Right lung (tissue), 10 donors: ENCODE measurements at places on chromosomes 4 and X. TPM values are rescaled to one million over a fixed set of nuclear protein-coding genes. Genes with fewer than 3 reads are reported as not detected.

DNA sequence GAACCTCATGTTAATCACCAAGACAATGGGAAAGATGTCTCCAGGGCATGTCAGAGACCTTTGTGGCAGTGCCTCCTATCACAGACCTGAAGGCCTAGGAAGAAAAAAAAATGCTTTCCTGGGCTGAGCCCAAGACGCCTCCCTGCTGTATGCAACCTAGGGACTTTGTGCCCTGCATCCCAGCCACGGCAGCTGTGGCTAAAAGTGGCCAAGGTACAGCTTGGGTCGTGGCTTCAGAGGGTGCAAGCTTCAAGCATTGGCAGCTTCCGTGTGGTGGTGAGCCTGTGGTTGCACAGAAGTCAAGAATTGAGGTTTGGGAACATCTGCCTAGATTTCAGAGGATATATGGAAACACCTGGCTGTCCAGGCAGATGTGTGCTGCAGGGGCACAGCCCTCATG is 40.5 kb downstream of the SPANXN3 start:
- no peak for DNase-seq

- no peak for DNase-seq
Measured at GRCh38 chrX:38315186-38315585, 12.1 kb downstream of the RPGR start.

DNA sequence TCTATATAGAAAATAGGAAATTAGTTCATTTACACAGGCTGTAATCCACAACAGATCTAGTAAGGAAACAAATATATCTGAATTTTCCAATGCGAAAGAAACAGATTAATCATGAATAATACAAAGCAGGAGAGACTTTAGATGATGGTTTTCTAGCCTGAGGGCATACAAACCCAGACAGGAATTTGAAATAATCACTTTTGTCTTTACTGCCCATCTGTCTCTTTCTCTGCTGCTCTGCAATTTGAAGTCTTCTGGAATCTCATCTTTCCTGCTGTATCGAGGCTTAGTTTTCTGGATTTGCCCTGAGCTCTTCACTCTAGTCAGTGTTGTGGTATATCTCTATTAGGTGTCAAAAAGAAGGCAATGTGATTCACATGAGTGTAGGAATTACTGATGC is 711.8 kb upstream of the FAM241A start:
- no peak for DNase-seq

DNA sequence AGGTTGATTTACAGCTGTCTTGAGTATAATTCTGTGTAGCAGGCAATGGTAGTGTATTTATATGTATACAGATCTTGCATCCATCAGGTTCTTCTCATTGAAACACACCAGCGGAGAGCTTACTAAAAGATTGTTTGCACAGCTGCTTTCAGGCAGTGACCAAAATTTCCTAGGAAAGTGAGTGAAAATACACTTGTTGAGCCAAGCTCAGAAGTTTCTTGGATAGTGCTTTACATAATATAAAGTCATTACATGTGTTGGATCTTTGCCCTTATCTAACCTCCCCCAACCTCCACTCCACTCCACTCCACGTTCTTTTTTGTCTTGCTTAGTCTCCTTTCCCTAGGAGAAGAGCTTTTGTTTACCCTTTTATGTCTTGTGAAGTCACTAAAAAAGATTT is 34.1 kb downstream of the CNKSR2 start:
- no peak for DNase-seq

- no peak for DNase-seq
Measured at GRCh38 chr4:176479767-176480166, 160.0 kb downstream of the SPCS3 start.

GRCh38 chr4:128904821-128905220 is 95.3 kb downstream of the JADE1 start:
- no peak for DNase-seq

GRCh38 chr4:2363951-2364653 is 54.3 kb downstream of the ZFYVE28 start:
- DNase-seq = no peak

GRCh38 chrX:24673424-24673823 is 20.3 kb upstream of the POLA1 start:
- DNase-seq = no peak

- no peak for DNase-seq
Measured at GRCh38 chr4:145189981-145190380, 9.6 kb upstream of the OTUD4 start.

DNA sequence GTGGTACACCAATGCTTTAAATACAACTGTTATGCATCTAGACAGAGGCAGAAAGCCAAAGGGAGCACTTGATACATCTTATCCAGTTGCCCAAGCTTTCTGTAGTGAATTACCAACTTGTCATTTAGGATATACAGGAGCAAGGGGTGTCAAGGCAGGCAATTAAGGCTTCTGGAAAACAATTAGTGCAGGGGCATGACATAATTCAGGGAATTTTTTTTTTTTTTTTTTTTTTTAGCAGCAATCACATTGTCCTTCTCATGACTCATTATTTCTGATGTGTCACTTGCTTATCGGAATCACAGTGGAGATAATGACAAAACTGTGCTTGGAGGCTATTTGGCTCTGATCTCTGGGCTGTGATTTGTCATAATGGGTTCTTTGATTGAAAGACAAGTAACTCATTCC is 259.5 kb downstream of the ARHGAP24 start:
- no peak for DNase-seq

- DNase-seq = no peak
Measured at GRCh38 chr4:84932462-84932861, 34.0 kb downstream of the WDFY3 start.

GRCh38 chrX:70301716-70302115 is 11.8 kb downstream of the KIF4A start:
- DNase-seq = no peak

- no peak for DNase-seq
Measured at GRCh38 chr4:2065106-2065930, 6.2 kb downstream of the NAT8L start.

DNA sequence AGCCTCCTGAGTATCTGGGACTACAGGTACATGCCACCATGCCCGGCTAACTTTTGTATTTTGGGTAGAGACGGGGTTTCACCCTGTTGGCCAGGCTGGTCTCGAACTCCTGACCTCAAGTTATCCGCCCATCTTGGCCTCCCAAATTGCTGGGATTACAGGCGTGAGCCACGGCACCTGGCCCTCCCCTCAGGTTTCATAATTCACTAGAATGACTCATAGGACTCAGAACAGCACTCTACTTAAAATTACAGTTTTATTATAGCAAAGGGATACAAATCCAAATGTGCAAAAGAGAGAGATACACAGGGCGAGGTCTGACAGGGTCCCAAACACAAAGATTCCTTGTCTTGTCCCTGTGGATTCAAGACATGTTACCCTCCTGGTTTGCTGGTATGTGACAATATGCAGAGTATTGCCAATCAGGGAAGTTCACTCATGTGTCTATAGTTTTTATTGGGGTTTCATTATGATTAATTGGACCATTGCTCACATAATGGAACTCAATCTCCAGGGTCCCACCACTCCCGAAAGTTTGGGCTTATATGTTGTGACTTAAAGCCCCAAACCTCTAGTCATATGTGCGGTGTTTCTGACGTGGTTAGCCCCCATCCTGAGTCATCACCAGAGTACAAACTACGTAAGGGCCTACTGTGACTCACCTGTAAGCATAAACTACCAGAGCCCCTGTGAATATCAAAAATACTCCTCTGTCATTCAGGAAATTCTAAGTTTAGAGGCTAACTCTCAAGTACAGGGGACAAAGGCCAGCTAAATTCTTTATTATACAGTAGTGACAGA is 5.2 kb downstream of the YIPF6 start:
- DNase-seq = no peak

DNA sequence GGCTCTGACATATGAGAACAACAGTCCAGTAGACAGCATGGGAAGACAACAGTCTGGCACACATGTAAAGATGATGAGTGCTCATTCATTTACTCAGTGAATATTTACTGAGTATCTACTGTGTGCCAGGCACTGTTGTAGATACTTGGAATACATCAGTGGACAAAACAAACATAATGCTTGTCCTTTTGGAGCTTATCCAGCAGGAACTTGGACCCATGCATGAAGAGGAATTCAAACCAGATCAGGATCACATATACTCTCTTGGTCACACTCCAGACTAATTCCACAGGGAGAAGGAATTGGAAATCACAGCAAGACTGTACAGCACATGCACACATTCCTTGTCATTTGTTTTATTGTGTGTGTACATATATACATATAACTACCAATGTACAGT is 217.6 kb upstream of the TTC29 start:
- no peak for DNase-seq

DNA sequence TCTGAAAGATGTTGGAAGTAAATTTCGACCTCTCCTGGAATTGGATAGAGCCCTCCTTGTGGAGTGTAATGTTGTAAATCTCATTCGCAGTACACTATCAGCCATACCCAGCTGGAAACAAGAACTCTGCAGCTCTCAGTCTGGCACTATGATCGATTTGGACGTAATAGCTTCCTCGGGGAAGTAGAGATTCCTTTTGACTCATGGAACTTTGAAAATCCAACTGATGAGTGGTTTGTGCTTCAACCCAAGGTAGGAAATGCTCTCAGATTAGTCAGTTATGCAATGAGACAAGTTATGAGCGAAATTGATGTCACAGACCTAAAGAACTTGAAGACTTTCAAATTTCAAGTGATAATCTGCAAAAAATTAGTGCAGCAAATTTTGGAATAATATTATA is 103.9 kb downstream of the SYTL5 start:
- DNase-seq = no peak

GRCh38 chr4:36351082-36351666 is 69.8 kb downstream of the DTHD1 start:
- peak; percentile 27 for DNase-seq

GRCh38 chrX:121389976-121390714 is 342.7 kb downstream of the GLUD2 start:
- DNase-seq = no peak

DNA sequence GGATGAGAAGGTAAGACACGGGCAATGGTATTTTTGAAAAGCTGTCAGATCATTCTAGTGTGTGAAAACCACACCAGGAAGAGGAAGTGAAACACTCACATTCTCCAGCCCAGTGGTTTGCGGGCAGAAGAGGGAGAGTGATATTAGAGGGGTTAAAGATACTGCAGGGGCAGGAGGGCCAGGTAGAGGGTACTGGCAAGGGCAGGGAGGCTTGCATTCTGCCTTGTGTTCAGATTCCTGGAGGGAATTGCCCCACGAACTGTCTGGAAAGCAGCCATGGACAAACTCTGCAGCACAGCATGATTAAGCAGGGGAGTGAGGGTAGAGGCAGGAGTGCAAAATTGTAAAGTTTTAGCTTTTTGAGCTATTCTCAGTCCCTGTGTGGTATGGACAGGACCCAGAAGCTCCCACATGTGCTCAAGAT is 30.9 kb downstream of the NIPAL1 start:
- no peak for DNase-seq

- DNase-seq = no peak
Measured at GRCh38 chr4:87916626-87917025, 58.9 kb upstream of the SPP1 start.

- no peak for DNase-seq
Measured at GRCh38 chr4:58515226-58515625, 1405.0 kb upstream of the IGFBP7 start.

GRCh38 chr4:94525993-94526728 is 74.4 kb downstream of the PDLIM5 start:
- DNase-seq = no peak

DNA sequence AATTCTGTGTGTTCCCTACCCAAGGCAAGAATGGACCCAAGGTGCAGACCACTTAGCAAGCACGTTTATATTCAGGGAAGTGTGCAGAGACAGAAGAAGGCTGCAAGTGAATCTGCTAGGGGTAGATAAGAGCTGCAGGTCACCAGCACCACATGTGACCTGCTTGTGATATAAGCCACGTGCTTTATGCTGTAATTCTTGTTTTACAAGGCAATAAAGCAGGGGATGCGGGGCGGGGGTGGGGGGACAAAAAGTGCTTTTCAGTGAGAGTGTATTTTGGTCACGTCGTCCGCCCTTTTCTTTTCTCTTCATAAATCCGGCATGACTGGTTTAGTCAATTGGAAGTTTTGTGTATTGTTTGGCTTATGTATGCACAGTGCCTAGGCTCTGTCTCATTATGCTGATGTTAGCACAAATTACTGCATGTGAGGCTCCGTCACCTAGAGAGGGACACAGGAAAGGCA is 192.7 kb downstream of the RBMX2 start:
- DNase-seq = no peak

- DNase-seq = no peak
Measured at GRCh38 chr4:187576751-187577150, 418.8 kb upstream of the ZFP42 start.

- DNase-seq = no peak
Measured at GRCh38 chr4:61614231-61614630, 414.1 kb downstream of the ADGRL3 start.

- DNase-seq = no peak
Measured at GRCh38 chrX:72026341-72027023, 105.2 kb downstream of the RTL5 start.

- DNase-seq = no peak
Measured at GRCh38 chr4:20017777-20018115, 234.0 kb upstream of the SLIT2 start.

PDCL2 gene
- 0.36 TPM for polyA plus RNA-seq

MTMR1 gene
- polyA plus RNA-seq = 23.8 TPM

ADGRL3 gene
- polyA plus RNA-seq = 19.9 TPM

DDX53 gene
- not detected for polyA plus RNA-seq

EFHC2 gene
- polyA plus RNA-seq = 5.9 TPM

SMIM10 gene
- polyA plus RNA-seq = 6.5 TPM

ZAR1 gene
- not detected for polyA plus RNA-seq

PCYT1B gene
- 6.4 TPM for polyA plus RNA-seq

CTAG1B gene
- not detected for polyA plus RNA-seq

GATA1 gene
- polyA plus RNA-seq = 0.54 TPM

PGRMC1 gene
- polyA plus RNA-seq = 142 TPM

SGMS2 gene
- polyA plus RNA-seq = 18.6 TPM

SPRY1 gene
- 89.7 TPM for polyA plus RNA-seq

BEND2 gene
- polyA plus RNA-seq = 0.06 TPM
